ENCODE measurements at places on chromosomes 7 and 10.

GRCh38 chr7:90597563-90598253 lies 1.6 kb downstream of the CDK14 start:
- DNase-seq = no peak

DNA sequence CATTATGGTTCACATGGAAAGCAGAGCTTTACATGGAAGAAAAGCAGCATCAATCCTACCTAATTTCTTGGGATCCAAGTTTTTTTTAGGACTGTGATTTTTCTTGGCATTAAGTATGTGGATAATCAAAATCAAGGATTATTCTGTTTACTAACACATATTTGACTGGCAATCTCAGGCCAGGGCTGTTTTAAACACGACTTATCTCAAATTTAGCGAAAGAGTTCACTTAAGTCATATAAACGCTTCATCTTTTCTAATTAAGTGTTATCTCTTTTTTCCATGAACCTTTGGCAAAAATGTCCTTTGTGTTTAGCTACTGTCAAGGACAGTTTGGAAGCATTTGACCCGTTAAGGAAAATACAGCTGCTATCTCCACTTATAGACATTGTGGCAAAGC lies 92.0 kb downstream of the GNAI1 start:
- DNase-seq = no peak

GRCh38 chr10:130109796-130110245 lies 809 bp downstream of the C10orf143 start:
- no peak for DNase-seq

GRCh38 chr10:65628493-65629139 lies 1297.2 kb upstream of the LRRTM3 start:
- DNase-seq = no peak

DNA sequence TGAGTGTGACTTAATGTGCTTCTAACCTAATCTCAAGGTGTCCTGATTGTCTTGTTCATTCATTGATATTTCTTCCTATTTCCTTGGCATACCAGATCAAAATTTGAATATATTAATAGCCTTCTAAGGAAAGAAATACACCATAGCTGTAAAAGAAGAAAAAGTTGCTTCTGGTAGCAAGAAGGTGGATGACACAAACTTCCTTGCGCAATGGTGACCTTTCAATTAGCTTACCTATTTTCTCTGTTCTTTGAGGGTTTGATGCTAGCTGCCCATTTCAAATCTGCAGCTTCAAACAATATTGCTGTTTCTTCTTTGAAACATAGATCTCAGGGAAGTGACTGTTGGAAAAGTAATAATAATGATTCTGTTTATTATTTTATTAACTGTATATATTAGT lies 108.8 kb downstream of the ADAM22 start:
- DNase-seq = no peak

DNA sequence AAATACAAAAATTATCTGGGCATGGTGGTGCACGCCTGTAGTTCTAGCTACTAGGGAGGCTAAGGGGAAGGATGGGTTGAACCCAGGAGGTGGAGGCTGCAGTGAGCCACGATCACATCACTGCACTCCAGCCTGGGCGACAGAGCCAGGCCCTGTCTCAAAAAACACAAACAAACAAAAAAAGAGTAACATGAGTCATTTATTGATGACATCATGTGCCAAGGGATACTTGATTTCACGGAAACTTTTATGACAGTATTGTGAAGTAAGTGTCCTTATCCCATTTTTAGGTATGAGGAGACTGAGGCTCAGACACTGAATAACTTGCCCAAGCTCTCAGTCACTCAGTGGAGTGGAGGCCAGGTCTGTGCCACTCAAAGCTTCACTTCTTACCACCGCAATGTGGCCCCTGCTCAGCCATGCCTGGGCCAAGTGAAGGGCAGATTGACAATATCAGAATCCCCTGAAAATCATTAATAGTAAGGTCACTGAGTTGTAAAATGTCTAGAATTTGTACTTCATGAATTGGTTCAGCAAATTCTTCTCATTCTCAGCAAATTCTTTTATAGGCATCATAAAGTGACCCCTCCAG lies 36.5 kb downstream of the EMX2 start:
- DNase-seq = no peak

DNA sequence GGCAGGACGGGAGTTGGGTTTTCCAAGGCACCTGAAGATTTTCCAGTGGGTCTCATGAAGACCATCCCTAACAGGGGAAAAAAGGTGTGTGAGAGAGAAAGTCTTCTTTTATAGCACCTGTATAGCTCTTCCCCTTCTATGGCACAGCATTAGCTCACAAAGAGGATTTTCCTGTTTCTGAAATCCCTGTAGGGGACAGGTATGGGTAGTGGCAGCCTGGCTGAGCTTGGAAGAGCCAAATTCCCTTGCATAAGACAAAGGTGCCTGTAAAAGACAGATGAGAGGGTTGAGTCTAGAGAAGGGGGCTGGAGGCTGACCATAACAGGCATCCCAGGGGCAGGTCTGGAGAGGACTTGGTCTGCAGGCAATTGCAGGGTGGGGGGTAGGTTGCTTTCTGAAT lies 63.7 kb downstream of the COL13A1 start:
- DNase-seq = no peak

DNA sequence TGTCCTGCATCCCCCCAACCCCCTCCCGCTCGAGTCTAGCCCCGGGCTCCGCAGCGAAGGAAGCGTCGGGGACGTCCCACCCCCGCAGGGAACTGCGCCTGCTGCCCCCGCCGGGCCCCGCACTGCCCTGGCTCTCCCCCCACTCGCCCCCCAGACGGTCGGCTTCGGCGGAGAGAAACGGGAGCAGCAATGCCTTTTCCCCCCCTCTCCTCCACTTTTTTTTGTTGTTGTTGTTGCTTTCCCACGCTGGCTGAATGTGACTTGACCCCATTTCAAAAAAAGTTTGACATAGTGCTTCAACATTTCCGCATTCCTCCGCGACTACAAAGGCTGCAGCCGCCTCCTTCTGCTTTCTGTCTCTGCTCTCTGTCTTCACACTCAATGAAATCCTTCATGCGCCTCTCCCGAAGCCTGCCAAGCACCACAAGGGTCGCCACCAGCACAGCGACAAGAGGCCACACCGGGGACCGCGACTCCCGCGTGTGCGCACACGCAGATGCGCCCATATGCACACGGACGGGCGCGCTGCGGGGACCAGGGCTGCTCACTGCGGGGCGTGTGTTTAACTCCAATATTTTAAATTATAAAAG lies 1.0 kb downstream of the CDK6 start:
- DNase-seq = no peak

DNA sequence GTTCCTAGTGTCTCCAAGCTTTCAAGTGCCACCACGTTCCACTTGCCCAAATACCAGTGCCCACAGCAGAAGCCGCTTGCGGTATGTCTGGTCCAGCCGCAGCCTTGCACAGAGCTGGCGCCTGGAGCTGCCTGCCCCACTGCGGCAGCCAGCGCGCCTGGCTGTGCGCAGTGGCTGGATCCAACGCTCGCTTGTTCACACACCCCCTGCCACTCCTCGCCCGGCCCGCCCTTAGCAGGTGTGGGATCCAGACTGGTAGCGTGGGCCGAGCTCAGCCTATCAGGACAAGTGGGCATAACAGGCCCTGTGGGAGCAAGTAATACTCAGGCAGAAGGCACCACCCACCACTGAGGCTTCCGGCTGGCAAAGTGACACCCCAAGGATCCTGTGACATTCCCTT lies 294.4 kb downstream of the GRM8 start:
- no peak for DNase-seq

GRCh38 chr10:100985336-100985735 lies 2.0 kb downstream of the MRPL43 start:
- no peak for DNase-seq

DNA sequence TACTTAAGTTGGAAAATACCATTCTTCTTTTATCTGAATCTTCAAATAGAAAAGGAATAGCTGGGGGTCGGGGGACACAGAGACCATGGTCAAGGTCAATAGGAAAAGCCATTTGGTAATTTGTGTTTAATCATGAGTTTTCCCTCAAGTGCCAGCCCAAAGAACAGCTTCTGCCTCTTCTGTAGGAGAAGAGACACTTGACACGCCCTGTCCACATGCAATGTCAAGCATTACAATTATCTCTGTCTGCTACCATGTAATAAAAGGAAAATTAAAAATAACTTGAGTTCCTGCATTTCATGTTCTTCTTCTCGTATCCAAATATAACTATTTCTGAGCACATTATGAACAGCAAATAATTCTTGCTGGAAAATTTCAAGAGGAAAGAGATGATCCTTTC lies 241.7 kb downstream of the IPMK start:
- DNase-seq = no peak

DNA sequence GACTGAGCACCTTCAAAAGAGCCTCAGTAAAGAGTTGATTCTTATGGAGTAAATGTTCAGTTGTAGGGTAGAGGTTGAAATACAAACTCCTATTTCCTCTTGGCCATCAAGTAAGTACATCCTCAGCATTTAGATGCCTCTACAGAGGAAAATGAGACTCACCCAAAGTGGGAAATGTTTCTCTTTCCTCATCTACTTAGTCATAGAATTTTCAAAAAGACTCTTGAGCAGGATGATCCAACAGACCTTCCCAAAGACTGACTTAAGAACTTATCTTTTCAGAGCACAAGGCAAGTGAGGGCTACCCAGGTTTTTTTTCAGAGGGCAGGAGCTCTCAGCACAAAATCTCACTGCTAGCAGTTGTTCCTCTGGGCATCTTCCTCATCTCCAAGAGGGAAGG lies 449.1 kb downstream of the KCNMA1 start:
- DNase-seq = no peak

DNA sequence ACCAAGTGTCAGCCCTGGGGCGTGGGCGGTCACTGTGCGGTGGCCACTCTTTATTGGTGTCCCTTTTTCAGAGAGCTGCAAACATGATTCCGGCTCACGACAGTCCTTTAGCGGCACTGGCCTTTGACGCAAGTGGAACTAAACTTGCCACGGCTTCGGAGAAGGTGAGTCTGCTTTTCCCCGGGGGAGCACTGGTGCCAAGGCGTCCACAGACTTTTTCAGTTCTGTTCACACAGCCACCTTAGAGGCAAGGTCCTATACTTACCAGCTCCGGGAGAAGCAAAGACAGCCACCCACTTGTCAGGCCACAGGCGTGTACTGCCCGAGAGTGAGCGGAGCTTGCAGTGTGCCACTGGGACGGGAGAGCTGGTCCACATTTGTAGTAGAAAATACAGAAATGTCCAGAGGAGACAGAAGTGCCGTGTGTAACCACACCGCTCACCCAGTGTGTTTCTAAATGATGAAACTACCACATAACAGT lies 27.9 kb downstream of the WIPI2 start:
- no peak for DNase-seq

DNA sequence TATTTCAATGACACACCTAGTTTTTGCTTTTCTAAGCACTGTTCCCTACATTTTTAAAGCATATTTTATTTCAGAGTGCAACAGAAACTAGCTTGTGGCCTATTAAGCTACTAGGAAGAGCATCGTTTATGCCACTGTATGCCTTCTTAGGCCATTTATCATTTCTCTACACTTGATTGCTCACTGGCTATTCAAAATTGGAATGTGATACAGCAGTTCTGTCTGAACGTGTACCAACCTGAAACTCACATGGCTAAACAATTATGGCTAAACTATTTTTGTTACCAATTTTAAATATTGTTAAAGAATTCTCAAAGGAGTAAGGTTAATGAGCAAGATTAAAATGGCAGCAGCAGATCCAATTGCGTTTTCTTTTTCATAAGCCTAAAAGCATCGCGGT lies 105.2 kb downstream of the GSAP start:
- DNase-seq = no peak

DNA sequence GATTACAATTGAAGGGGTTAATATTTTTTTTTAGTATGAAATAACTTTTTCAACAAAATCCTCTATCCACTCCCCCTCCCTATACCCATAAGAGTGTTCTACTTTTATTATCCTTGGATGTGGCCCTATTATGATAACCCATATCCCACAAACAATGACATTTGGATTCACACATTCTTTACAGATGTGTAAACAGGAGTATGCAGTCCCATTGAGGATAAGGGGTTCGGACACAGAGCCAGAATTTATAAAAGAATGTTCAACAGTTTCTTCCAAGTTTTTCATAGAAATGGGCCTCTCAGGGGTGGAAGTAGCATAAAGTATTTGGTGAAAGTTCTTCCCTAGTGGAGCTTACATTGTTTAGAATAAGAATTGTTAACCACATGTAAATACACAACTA lies 16.1 kb upstream of the PCLO start:
- no peak for DNase-seq

GRCh38 chr10:24396396-24396795 lies 187.5 kb downstream of the KIAA1217 start:
- DNase-seq = no peak

- DNase-seq = no peak
Observed at GRCh38 chr10:62755662-62756653, 48.6 kb upstream of the ADO start.

DNA sequence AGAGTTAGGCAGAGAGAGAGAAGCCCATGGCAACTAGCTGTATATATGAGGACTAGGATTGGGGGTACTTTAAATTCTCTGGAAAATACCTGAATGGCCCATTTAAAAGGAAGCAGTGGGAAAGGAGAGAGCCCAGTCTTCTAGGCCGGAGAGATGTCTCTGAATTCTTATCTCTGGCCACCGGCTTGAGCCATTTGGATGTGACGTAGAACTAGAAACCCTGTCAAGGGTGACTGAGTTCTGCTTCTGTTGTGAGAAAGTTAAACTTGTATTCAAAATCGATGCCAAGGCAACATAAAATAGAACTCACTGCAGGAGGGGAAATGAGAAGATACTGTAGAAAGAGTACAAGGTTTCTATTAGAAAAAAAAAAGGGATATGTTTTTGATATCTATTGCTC lies 6.3 kb upstream of the GSTK1 start:
- no peak for DNase-seq

- DNase-seq = no peak
Observed at GRCh38 chr10:22103701-22104470, 100.4 kb upstream of the DNAJC1 start.

GRCh38 chr7:155811895-155812761 lies at the start of gene SHH:
TSS of gene SHH (minus strand) at chr7:155812463. CDS start at chr7:155812122, 341 bp downstream.
- no peak for DNase-seq

DNA sequence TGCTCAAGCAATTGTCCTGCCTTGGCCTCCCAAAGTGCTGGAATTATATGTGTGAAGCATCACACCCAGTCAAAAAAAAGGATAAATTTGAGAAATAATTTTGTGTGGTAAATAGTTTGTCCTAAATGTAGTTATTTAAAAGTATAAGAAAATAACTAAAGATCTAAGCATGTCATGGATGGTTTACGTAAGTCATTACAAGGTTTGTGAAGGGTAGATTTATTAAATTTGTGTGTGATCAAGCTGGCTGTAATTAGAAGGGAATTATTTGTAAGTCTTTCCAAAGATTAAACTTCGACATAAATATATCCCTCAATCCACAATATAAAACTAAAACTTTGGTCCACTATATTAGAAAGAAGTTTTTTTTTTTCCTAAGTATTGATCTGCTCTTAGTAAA lies 28.6 kb downstream of the ORC5 start:
- peak; percentile 26 for DNase-seq

- DNase-seq = no peak
Observed at GRCh38 chr10:43055217-43055616, 21.7 kb upstream of the RET start.

GRCh38 chr7:117830422-117830954 lies 42.8 kb downstream of the CTTNBP2 start:
- no peak for DNase-seq

DNA sequence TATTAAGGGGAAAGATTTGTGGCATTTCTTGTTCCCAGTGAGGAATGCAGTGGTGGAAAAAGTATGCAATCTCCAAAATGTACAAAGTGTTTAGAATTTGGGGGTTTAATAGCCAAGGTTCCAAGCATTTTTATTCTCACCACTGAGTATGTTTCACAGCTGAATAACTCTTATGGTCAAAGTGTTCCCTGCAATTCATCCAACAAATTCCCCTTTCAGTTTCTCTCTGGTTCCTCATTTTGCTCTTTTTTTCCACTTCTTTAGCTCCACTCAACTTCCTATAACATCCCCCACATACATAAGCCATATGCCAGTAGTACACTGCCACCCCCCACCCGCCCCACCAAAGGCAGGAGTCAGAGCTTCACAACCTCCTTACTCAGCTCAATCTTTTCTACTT lies 4.6 kb downstream of the HECW1 start:
- DNase-seq = no peak

Data from SW 1271 (cell line).